ENCODE measurements at places on chromosomes 3 and 15.

GRCh38 chr15:66877477-66878271 lies 175.6 kb downstream of the SMAD6 start:
- no peak for DNase-seq

GRCh38 chr3:155449613-155450267 lies 156.3 kb upstream of the STRIT1 start:
- no peak for DNase-seq

- DNase-seq: no peak
These were observed 122.6 kb downstream of the LRIG1 start for GRCh38 chr3:66378256-66378655.

DNA sequence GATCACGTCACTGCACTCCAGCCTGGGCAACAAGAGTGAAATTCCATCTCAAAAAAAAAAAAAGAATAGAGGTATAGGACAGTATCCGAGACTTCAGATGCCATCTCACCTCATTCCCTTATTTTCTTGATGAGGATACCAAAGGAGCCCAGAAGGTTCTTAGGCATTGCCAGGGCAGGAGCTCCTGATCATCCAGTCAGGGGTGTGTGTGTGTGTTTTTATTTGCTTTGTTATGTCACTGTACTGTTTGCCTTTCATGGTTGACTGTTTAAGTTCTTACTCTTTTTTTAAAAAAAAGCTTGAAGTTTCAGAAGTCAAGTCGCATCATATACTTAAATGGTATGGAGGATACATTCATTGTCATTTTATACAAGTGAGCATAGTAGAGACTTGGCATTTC lies 140.0 kb upstream of the BHLHE40 start:
- DNase-seq: no peak

DNA sequence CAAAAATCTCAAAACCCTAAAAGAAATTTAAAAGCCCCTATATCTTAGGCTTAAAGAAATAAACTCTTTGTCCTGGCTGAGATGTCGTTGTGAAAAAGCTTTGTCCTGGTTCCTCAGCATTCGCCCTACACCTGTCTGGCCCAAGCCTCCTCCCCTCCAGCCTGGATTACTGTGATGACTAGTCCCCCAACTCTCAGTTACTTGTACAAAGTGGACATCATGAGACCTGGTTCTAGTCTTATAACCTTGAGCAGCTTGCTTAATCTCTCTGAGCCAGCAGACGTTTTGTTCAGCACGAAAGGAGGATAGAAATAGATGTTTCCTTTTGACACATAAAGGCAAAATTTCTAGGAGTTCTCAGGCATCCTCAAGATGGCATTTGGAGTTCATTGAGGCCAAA lies 51.6 kb downstream of the FILIP1L start:
- DNase-seq: no peak

GRCh38 chr15:31435912-31436628 lies 109.4 kb downstream of the KLF13 start:
- DNase-seq: peak; percentile 47

DNA sequence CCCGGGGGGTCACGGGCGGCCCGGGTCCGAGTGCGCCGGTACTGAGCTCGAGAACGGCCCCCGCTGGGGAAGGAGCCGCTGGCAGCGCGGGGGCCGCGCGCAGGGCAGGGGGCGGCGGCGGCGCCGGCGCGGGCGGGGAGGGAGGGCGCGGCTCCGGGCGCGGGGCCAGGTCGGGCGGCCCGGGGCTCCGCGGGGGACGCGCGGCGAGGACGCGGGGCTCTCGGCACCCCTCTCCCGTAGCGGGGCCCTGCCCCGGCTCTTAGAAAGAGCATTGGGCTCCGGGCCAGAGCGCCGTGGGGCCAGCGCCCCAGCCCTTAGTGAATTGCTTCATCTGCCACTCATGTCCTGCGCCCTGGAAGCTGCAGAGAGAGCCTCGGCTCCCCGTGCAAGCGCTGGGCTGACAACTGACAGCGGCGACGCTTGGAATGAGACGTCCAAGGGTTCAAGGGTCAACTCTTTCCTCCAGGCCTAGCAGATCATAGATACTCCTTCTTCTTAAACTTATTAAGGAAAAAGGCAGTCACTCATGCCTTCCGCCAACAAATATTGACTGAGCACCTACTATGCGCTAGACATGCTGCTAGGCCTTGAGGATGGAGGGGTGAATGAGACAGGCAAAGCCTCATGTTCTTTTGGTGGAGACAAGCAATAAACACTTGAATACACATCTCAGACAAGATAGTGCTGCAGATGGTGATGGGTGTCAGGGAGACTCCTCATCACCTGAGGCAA lies 140.8 kb downstream of the SMAD6 start:
- no peak for DNase-seq

DNA sequence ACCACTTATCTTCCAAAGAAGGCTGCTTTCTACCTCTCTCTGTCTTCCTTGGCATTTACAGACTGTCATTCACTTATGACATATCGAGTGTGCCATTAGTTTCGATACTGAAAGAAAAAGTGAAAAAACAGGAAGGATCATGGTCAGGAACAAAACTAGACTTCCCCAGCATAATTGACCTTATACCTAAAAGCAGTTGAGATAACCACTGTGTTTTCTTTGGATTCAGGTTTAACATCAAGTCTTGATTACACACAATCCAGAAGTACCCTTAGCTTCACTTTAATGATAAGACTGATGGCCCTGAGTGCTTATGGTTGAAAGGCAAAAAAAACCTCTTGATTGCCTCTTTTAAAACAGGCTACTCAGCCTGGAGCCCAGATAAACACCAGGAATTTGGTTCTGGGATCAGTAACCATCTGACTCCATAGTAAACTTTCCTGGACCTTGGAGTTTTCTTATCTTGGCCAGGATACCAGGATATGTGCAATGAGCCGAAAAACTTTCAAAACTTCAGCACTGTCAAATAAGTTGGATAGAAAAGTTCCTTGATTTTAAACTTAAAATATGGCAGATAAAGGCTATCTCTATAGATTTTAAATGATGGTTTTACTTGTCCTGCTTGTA lies 5.0 kb upstream of the UACA start:
- no peak for DNase-seq

DNA sequence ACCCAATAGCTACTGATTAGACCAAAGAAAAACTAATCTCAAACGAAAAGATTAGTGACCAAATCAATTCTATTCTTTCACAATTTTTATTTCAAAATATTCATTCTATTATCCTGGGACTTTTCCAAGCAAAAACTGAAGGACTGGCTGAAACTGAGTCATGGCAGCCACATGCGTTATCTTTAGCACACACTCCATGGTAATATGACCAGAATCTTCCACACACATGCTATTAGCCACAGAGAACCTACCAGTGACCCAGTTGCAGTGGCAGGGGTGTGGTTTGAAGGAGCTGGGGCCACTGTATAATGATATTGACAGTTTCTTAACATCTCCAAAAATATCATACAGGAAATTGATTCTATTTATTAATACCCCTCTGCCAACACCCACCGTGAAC lies 154.8 kb upstream of the ABI3BP start:
- no peak for DNase-seq

DNA sequence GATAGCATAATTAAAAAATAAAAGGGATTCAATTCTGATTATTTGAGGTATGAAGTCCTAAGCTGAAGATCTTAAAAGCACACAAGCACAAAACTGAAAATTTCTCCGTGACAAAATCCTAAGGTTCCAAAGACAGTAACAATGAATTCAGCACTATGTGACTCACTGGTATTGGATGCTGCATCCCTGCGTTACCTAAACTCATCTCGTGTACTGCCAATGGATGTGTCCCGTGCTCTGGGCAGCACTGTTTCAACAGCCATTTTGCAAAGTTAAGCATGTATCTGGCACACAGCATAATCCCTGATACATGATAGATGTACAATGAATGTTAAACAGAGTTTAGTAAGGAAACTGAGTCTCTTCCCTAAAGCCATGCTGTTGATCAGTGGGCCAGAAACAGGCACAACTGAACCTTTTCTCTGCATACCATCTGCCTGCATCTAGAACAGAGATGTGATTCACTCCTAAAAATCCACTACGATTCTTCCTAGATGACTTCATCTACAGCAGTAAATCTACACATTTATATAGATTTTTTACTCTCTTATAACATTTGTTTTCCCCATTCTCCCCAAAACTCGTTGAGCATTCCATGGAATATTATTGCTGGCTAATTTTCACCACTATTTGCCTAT lies 14.3 kb downstream of the SUCLG2 start:
- DNase-seq: no peak

GRCh38 chr3:102361101-102361500 lies 73.7 kb upstream of the ZPLD1 start:
- no peak for DNase-seq

- no peak for DNase-seq
These were observed 22.1 kb downstream of the CHDH start for GRCh38 chr3:53823956-53824657.

Measured in stimulated activated CD4-positive, alpha-beta T cell treated with anti-CD3 and anti-CD28 coated beads, Interleukin-15, amount 100 ng/mL, for 48 hours (primary cell).